ENCODE measurements at places on chromosomes 12 and 14.

DNA sequence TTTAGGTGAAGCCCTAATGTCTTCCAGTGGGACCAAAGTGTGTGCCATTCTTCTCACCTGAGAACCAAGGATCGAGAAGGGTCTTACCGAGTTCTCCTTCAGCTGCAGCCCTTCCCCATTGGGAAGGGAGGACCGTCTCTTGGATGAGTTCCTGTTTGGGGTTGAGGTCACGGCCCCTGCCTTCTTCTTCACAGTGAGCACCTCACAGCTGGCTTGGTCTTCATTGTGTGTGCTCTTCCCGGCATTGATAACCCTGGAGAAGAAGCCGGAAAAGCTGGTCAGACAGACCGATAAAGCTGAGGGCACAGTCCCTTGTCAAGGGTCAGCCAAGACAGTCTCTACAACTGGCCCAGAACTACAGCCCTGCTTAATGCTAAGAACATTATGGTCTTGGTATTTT is 102.9 kb downstream of the PPM1H start:
- no peak for DNase-seq

DNA sequence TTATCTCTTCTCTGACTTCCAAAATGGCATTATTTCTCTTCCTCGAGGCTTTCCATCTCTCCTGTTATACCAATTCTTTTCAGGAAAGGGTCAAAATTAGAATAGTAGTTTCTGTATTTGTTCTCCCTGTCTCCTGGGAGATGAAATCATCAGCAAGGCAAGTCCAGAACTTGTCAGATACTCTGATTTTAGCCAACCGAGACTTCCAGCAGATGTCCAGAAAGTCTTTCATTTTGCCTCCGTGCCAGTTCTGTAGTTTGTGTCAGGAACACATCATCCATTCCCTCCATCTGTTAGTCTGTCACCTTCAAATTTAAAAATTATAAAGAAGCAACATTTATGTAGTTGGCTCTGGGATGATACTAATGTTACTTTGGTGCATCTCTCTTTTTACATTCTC is 275.7 kb downstream of the CCDC59 start:
- no peak for DNase-seq

DNA sequence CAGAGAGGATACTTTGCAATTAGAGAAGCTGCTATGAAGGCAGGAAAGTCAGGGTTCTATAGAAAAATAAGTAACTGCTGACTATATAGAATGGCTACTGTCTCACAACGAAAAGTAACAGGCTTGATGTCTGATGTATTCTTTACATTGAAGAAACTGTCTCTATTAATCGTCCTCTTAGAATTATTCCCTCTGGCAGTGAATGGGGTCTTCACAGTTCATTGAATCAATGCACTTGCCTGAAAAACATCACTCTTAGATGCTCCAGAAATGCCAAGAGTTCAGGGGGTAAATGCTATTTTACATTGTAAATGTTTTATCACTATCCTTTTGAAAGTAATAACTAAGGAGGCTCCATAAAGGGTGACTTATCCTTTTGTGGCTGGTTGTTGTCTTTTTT is 37.7 kb upstream of the CRACR2A start:
- DNase-seq: no peak

DNA sequence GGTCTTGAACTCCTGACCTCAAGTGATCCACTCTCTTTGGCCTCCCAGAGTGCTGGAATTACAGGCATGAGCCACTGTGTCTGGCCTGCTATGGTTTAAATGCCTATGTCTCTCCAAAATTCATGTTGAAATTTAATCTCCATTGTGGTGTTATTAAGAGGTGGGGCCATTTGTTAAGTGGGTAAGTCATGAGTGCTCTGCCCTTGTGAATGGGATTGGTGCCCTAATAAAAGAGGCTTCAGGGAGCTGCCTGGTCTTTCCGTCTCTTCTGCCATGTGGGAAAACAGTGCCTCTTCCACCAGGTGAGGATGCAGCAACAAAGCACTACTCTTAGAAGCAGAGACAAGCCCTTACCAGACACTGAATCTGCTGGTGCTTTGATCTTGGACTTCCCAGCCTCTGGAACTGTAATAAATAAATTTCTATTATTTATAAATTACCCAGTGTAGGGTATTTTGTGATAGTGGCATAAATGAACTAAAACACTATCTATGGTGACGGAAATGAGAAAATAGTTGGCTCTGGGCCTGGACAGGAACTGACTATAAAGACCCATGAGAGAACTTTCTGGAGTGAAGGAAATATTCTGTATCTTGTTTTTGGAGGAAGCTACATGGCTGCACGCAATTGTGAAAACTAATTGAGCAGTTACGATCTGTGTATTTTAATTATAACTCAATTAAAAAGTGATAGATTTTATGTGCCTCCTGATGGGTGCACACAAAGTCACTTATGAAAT is 12.1 kb upstream of the ATP23 start:
- DNase-seq: no peak

- no peak for DNase-seq
Measured at GRCh38 chr14:52272375-52272774, 4.9 kb downstream of the PTGDR start.

- DNase-seq: no peak
Measured at GRCh38 chr12:125487336-125487735, 422.1 kb downstream of the AACS start.

DNA sequence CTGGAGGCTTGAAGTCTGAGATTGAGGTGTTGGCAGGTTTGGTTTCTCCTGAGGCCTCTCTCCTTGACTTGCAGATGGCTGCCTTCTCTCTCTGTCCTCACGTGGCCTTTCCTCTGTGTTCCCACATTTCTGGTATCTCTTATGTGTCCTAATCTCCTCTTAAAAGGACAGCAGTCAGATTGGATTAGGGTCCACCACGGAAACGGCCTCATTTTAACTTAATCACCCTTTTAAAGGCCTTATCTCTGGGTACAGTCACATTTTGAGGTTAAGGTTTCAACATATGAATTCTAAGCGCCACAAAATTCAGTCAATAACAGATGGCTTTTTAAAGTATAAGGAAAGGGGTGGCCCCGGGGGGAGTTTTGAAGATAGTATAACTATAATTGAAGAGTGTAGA is 33.5 kb downstream of the UNC79 start:
- no peak for DNase-seq

GRCh38 chr14:42110167-42110566 is 503.5 kb downstream of the LRFN5 start:
- no peak for DNase-seq

GRCh38 chr12:2891240-2892053 is 756 bp downstream of the TULP3 start:
- DNase-seq: no peak

DNA sequence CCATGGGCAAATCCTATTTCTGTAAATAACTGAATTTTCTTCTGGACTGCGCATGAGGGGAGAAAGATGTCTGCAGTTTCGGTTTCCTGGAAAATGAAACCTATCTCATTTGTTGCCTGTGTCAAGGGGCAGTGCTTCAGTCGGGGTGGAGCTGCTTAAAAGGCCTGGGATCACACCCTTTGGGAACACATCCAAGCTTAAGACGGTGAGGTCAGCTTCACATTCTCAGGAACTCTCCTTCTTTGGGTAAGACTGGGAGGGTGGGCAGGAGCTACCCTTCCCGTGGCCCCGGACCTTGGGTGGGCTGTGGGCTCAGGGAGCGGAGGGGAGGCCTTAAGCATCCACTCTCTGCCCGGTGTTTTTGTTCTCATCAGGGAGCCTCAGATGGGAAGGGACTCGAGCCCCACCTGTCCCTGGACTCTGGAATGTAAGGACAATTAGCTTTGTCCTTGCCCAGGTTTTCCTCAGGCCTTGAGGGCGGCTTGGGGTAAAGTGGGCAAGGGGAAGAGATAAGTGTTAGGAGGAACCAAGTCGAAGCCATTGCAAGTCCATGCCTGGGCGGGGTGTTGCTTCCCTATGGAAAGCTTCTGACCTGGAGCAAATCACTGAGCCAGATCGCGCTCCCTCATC is at the start of gene IFI27:
TSS of gene IFI27 (plus strand) at position 185 of the 630 bp plus-strand sequence.
- no peak for DNase-seq

Measured in CD4-positive, CD25-positive, alpha-beta regulatory T cell (primary cell).